Hindlimb muscle (tissue), 1 donor: ENCODE measurements at places on chromosomes 16 and 17. TPM values are rescaled to one million over a fixed set of nuclear protein-coding genes. Genes with fewer than 3 reads are reported as not detected.

GRCh38 chr16:88633684-88634140 lies 4.7 kb upstream of the IL17C start:
- no peak for DNase-seq

- no peak for DNase-seq
Measured at GRCh38 chr17:67836205-67836987, 11.1 kb downstream of the BPTF start.

GRCh38 chr16:16096121-16096857 lies 127.0 kb downstream of the ABCC6 start:
- DNase-seq = no peak

DNA sequence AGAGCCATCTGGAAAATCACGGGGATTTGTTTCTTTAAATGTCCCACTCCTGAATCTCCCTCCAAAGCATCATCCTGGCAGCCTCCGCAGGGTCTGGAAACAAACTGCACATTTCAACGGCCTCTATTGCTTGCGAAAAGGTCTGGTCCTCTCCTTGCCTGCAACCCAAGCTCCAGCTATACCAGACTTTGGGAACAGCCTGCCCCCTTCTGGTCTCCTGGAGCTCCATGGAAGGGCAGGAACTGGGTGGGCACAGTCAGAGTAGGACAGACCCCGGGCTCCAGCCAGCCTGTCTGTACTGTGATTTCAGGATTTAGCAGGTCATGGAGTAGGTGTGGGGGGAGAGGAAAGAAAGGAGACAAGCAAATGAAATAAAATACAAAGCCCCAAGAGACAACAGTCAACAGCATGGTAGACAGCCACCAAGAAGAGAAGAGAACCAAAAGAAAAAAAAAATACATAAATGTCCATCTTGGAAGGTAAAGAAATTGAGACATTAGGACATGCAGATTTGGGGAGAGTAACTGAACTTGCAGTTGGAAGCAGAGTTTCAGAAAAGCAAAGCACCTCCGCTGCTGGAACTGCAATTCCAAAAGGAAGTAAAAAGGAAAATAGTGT lies 2.7 kb downstream of the XYLT1 start:
- DNase-seq = peak; percentile 76

DNA sequence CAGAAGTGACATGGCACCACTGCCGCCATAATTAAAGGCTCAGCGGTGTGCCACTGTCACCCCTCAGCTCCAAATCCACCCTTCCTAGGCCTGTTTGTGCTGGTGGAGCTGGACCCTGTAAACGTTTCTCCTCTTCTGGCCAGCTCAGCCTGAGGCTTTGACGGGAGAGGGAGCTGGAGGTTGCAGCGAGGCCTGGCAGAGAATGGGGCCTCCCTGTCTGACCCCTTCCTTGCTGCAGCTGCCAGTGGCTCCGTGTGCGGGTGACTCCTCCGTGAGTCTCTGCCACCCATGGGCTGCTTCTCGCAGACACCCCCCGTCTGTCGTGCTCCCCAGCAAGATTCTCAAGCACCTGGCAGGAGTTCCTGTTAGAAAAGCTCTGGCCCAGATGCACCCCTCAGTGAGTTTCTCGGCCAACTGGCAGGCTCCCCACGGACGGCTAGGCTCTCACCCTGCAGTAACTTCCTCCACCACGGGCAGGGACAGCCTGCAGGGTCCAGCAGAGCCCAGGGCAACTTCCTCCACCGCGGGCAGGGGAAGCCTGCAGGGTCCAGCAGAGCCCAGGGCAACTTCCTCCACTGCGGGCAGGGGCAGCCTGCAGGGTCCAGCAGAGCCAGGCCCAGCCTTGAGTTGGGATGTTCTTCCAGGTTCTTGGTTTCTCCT lies 4.7 kb upstream of the CHMP6 start:
- no peak for DNase-seq

DNA sequence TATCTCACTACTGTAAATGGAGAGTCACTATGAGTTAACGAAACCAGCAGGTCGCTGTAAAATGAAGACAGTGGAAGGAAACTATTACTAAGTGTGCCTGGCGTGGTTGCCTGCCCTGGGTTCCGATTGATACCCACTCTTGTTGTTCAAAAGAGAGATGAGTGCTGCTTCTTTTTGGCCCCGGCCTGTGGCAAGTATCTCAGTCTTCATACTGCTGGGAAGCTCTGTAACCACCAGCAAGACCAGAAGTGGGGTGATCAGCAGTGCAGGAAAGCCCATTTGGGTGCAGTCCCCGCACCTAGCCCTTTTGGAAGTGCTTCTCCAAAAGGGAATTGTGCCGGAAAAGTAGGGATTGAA lies 104.5 kb downstream of the SNX29 start:
- DNase-seq = no peak

CD300LG gene
- polyA plus RNA-seq = 3.3 TPM

AGRP gene
- not detected for polyA plus RNA-seq

HCRT gene
- polyA plus RNA-seq = not detected

KRTAP9-2 gene
- polyA plus RNA-seq = not detected

PRSS33 gene
- not detected for polyA plus RNA-seq
